ENCODE measurements at places on chromosomes 3 and 15.

DNA sequence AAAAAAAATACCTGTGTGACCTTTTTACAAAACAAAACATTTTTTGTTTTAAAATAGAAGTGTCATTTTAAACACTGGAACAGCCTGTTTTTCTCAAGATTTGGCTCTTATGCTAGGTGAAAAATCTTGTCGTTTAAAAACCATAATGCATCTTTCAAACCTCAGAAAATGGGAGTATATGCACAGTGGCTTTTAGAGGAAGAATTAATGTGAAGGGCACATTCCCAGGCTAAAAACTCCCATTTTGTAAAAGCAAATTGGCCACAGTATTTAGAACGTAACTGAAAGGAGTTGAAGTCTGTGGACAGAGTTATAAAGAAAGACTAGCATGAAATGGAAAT is 190.0 kb downstream of the OSBPL10 start:
- no peak for DNase-seq

DNA sequence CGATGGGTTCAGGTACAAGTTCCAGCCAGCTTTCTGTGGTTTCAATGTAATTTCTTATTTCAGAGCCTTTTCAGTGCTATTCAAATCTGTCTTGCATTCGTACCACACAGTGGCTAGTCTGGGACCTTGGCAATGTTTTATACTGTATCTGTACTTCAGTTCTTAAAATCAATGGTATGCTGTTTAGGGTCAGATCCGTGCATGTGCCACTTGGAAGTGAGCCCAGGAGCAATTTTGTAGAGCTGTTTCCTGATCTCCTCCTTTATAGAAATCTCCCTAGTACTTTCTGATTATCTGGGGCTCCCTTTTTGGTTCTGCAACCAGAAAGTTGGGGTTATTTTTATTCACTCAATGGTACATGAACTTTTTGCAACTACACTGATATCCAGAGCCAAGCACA is 59.5 kb upstream of the NDUFB4 start:
- DNase-seq, result no peak

GRCh38 chr3:157079676-157080369 is 80.1 kb downstream of the CCNL1 start:
- DNase-seq, result no peak

DNA sequence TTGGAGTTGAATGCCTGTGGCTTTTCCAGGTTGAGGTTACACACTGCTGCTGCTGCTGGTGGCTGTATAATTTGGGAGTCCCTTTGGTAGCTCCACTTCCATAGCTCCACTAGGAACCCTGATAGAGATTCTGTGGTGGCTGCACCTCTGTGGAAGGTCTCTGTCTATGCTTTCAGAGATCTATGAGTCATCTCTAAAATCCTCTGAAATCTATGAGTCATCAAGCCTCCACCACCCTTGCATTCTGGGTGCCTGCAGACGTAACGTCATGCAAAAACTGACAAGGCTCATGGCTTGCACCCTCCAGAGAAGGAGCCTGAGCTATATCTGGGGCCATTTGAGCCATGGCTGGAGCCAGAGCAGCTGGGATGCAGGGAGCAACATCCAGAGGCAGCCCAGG is 1037.0 kb upstream of the CFAP20DC start:
- DNase-seq, result no peak

DNA sequence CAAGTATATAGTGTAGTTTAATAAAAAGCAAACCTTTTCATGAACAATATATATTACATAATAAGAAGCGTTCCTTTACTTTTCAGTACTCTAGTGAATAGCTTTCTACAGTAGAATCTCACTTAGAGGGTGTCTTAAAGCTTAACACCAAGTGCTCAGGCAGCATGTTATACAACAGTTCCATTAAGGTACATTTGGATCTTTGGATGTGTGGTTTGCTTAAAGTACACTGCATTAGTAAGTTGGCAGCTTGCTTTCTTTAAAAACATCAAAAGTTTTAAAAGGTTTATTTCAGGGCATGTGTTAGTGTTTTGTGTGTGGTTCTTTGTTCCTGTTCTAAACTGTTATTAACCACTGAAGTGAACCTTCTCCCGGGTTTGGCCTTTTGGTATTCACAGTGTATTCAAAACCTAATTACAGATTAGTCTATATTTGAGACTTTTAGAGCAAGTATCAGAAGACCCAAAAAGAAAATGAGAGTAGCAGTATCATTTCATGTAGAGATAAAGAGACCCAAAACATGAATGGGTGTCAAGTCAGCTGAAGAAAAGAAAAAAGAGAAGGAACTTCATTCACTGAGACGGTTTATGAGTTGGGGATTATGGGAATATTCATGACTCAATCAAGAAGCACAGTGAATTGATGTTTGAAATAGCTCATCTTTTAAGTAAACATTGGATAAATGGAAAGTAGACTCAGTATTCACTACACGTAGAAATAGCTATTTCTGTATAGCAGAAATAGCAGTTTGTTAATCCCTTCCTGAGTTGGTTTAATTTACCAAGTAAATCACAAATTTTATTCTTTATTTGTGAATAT is 93.9 kb downstream of the OPA1 start:
- DNase-seq, result no peak

DNA sequence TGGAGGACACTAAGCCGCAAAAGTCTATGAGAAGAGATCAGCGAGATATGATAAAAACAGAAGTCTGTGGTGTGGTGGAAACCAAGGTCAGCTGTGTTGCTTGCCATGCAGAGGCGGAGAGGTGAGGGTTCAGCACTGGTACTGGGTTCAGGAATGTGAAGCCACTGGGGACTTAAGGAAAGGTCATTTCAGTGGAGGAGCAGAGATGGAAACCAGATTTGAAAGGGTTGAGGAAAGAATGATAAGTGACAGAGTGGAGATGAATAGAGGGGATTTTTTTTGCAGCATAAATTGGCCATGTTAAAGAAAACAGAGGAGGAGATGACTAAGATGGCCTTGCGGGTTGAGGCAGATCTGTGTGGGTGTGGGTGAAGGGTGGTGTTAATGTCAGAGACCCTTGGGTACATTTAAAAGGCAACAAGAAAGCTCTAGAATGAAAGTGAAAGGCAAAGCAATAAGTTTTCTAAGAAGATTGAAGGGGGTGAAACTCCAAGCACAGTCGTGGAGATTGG is 265.5 kb downstream of the ADAMTSL3 start:
- no peak for DNase-seq

DNA sequence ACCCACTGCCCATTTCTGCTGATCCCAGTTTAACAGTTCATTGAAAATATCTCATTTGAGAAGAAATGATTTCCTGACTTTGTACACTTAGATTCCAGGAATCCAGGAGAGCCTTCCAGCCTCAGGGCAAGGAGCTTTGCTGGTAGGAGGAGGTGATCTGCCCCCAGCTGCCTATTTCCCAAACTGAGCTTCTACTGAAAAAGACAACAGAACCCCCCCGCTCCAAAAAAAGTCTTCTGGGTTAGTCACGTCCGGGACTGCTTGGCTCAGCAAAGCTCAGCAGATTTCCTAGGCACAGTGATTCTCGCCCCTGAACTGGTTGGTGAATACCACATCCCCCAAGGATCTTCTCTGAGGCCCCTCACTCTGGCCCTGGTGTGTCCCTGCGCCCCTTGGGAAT is 13.1 kb downstream of the SLC6A6 start:
- DNase-seq, result no peak

GRCh38 chr15:23370578-23370977 is 16.0 kb downstream of the GOLGA8S start:
- DNase-seq, result no peak

- DNase-seq, result no peak
Observed at GRCh38 chr3:139455855-139456254, 20.5 kb downstream of the RBP2 start.

- peak; percentile 53 for DNase-seq
Observed at GRCh38 chr15:80977627-80978036, 12.0 kb downstream of the MESD start.

GRCh38 chr15:34951993-34952392 is 17.5 kb downstream of the AQR start:
- DNase-seq, result no peak

- DNase-seq, result no peak
Observed at GRCh38 chr3:107430996-107431245, 53.7 kb downstream of the CCDC54 start.

- no peak for DNase-seq
Observed at GRCh38 chr3:108546692-108547091, 36.3 kb upstream of the MYH15 start.

DNA sequence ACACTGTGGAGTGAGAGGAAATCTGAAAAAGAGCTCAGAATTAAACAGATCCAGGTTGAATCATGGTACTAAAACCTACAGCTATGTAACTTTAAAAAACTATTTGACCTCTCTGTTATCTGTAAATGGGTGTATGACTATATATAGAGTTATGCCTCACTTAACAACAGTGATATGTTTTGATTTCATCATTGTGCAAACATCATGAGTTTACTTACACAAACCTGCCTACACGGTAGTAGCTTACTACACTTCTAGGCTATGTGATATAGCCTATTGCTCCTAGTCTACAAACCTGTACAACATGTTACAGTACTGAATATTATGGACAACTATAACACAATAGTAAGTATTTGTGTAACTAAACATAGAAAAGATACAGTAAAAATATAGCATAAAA is 191.6 kb upstream of the MEIS2 start:
- DNase-seq, result no peak

- no peak for DNase-seq
Observed at GRCh38 chr3:57091521-57092273, 31.2 kb downstream of the SPATA12 start.

GRCh38 chr15:78987556-78988360 is 42.9 kb upstream of the CTSH start:
- DNase-seq, result no peak

DNA sequence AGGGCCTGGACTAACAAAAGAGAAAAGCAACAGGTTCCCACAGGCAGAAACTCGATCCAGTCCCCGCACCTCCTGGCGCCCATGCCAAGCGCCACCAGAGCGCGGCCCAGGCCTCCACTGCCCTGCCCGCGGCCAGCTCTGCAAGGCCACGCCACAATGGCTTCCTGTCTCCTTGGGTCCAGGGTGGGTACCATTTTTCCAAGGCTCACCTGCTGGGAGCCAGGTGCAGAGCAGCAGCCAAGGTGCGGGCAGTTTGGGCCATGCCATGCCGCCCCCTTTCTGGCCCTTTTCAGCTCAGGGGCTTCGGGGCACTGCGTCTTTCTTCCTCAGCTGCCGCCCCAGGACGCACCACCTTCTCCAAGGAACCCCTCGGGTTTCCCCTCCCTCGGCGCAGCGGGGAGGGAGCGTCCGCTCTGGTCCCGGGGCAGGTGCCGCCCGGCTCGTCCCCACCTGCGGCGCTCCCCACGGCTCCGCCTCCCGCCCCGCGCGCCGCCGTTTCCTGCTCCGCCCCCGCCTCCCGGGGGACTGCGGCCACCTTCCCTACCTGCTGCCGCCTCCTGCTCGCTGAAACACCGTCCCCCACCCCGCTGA is at the start of gene ILDR1:
ILDR1 (minus strand) TSS at position 437 of the 591 bp plus-strand sequence; CDS start at position 267, 170 bp downstream.
- DNase-seq, result no peak

DNA sequence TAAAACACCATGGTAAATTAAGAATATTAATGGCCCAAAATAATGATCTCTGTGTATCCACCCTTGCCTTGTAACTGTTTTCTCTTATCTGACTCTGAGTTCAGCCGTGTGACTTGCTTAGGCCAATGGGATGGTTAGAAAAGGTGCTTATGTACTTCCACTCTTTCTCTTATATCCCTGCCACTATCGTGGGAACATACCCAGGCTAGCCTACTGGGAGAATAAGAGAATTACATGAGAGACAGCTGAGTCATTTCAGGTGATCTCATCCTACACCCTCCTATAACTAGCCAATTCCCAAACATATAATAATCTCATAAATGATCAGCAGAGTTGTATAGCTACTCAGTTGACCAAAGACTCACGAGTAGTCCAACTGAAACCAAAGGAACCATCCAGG is 98.3 kb upstream of the ABI3BP start:
- no peak for DNase-seq

DNA sequence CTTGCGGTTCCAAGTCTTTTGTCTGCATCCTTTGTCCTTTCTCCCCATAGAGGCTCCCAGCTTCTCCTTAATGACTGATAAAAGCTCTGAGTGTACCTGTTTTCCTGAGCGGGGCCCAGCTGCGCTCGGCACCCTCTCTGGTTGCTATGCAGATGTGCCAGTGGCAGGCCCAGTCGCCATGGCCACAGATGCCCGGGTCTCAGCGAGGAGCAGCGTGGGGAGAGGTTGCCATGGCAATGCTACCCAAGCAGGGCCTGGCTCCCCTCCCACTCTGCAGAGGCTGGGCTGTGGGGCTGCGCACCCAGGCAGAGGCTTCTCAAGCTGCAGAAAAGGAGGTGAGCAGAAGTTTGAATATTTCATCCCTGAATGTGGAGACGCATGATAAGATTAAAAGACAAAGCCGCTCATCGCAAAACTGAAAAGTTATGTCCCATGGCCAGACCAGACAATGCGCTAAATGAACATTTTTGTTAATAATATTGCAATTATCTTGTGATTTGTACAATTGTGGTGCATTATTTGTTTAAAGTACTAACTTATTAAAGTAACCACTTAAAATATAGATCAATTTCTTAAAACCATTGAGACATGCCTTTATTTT is 66.1 kb downstream of the TPRA1 start:
- no peak for DNase-seq

DNA sequence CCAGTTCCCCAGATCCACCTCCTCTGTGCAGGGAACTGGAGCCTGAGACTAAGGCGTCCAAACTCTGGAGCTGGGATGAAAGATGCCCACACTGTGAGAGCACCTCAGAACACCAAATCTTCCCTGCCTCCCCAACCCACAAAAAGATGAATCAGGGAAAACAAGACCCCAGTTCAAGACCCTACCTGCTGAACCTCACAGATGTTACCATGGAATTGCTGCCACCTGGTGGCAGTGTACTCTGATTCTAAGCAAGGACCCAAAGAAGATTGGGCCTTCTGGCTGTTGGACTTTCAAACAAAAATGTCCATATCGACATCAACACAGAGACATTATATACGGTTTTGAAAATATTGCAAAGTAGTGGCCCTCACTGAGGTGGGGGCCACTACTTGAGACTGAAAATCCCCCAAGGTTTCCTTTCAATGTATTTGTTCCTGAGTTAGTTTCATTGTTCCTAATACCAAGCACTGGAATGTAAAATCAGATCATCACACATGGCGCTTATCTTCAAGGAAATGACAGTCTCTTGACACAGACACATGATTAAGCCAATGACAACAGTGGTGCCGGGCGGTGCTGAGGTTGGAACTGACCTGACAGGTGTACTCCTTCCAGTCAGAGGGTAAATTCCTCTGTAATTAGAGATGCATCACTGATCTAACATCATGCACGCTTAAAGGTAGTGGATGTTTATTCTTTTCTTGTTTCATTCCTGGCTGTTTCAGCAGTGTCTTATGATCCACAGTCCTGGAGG is 67.6 kb downstream of the SLC6A11 start:
- DNase-seq, result no peak

GRCh38 chr3:144032531-144033239 is 61.1 kb downstream of the DIPK2A start:
- DNase-seq, result no peak

DNA sequence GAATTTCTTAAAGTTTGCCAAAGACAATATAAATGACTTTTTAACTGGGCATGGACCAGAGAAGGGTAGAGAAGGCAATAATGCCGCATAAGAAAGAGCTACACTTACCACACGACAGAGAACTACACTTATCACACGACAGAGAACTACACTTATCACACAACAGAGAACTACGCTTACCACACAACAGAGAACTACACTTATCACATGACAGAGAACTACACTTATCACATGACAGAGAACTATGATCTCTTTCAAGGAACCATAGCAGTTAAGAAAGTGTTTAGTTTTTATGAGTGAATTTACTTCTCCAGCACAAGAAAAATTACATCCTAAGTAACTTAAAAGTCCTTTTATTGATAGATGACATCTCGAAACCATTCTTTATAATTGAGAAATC is 32.0 kb downstream of the DCUN1D1 start:
- no peak for DNase-seq

Measured in AML-193 (cell line).